ENCODE measurements at places on chromosomes 4 and X.

- no peak for DNase-seq
Measured at GRCh38 chr4:38157592-38157991, 197.4 kb downstream of the PTTG2 start.

DNA sequence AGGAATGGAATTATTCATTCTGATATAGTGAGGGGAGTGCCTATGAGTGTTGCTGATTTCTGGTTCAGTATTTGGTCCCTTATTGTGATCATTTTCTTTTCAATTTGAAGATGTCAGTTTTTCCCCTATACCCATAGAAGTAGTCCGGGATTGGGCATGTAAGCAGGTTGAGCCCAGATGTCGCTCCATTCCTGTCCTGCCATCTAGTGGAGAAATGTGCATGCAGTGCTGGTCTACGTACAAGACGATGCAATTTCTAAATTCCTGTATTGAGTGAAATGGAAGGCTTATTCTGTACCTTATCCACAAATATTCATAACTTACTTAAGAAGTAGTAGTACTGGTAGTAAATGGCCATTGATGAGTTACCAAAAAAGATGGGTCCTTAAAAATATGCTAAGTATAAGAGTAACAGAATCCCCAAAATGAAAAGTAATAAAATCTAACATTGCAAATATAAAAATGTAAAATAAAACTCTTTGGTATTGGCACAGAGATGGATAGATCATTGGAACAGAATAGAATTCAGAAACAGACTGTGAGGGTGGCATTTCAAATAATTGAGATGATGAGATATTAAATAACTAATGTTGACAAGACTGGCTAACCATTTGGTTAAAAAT lies 60.9 kb downstream of the UGT8 start:
- DNase-seq = no peak

DNA sequence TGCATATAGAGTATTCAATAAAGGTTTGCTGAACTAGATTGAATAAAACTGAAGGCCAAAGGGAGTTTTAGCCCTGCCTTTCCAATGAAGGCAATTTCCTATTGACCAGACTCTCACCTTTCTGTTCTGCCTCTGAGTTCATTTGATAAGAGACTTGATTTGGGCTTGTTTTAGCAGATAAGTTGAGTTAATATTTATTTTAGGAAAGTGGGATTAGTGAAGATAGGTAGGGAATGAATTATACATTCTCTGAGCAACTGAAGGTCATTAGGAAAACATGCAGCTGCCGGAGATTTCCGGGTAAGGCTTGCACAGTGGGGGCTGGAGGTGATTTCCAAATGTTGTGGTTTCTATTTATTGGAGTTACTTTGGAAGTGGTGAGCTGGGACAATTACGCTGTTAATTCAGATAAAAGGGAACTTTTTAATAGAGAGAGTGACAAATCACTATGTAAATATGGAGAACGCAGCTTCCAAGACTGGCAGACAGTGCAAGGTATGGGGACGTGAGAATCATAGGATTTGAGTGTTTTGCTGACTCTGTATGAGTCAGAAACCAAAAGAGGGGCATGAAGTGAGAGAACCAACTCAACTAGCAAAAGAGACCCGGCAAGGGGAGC lies 553.6 kb upstream of the BOD1L1 start:
- no peak for DNase-seq

DNA sequence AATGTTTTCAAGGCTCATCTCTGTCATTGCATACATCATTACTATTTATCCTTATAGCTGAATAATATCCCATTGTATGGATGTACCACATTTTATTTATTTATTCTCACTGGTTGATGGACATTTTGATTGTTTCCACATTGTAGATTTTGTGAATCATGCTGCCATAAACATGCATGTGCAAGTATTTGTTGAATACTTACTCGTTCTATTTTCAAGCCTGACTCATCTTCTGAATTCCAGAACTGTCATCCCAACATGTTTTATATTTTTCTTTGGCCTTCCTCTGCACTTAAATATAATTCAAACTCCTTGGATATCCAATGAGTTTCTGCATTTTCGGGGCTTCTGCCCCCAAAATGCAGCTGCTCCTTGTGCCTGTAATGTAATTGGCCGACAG lies 77.6 kb downstream of the MXRA5 start:
- no peak for DNase-seq

DNA sequence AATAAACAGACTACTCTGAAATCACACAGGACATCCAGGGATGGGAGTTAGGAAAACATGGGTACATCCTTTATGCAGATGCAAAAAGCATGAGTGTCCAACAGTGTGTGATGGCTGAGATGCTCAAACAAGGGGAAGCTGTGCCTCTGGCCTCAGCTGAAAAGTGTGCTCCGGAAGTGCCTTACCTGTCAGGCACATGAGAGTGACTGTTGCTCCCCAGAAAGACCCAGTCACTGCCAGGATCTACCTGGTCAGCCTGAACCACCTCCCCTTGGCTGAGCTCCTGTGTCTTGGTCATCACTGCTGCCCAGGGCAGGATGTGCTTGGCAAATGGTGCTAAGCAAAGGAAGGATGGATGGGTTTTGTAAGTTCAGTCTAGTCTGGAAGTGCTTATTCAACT lies 4.0 kb downstream of the PPP2R2C start:
- DNase-seq = no peak

DNA sequence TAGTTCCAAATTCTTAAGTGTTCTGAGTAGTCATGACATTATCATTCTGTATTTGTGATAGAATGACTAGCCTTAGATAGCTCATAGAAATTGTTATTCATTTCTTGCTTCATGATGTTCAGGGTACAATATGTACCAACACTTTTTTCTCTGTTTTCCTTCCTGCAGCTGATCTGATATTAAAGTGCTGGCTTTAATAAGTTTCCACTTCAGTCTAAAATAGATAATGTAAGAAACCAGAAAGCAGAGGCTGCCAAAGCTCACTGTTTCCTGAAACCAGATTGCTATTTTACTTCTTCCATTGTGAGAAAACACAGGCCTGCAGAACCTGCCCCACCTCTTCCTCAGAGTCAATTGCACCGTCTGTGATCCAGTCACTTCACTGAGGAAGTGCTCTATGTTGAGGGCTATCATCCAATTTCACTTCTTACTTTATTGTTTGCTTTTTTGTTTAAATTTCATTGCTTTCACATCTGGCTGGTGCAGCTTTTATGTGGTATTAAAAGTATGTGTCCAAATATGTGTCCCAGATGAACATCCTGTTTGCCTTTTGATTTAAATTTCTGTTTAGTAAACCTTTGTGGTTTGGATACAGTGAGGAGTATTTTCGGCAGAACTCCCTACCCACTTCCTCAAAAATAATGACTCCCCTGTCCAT lies 652.1 kb downstream of the ANKRD50 start:
- DNase-seq = no peak

DNA sequence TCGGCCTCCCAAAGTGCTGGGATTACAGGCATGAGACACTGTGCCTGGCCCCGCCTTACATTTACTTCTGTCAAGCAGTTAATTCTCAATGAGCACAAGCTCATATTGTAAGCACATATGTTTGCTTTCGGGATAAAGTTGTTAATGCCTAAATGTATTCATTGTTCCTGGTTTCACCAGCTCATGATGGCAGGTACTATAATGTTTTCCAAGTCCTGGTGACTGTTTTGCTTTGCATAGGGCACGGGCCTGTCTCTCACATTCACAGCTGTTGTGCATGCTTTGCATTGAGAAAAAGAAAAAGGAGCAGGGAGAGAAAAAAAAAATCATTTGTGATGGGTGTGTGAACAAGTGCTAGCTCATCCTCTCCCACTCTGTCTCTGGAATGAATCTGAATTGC lies 661.2 kb upstream of the TENM3 start:
- no peak for DNase-seq

- DNase-seq = no peak
Measured at GRCh38 chrX:7444967-7445366, 297.0 kb upstream of the PUDP start.

GRCh38 chrX:13254076-13254785 lies 65.6 kb downstream of the ATXN3L start:
- DNase-seq = no peak

DNA sequence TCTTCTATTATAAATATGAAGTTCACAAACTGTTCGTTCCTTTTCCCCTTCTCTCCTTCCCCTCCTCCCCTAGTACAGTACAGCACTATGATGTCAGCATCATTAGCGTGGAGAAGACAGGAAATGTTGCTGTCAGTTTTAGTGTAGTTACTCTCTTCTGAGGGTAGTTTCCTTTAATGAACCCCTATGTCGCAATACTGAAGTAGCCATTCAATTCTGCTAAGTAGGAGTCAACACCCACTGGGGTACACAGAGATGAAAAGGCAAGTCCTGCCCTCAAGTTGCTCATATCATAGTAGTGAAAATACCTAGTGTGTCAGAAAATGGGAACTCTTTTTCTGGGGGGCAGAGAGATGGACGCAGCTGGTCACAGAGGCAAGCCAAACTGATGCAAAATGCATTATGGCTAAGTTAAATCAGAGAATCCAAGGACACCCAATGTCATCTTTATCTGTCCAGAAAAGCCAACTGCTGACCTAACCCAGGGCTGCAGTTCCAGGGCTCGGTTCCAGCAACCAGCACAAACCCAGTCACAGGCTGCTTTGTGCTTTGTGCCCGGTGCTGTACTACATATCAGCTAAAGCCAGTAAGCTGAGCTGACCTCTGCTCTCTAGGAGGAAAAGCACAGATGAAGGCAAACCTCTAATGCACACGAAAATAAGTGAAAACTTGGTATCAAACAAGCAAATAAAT lies 31.5 kb downstream of the GRIA3 start:
- no peak for DNase-seq

DNA sequence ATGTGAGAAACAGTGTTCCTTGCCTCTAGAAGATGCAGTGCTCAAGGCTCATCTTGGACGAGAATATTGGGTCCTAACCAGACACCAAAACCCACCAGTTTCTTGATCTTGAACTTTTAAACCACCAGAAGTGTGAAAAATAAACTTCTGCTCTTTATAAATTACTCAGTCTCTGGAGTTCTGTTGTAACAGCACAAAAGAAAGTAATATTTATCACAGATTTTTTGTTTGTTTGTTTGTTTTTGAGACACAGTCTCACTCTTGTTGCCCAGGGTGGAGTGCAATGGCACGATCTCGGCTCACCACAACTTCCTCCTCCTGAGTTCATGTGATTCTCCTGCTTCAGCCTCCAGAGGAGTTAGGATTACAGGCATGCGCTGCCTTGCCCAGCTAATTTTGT lies 371.1 kb upstream of the NDST4 start:
- DNase-seq = no peak

- DNase-seq = no peak
Measured at GRCh38 chr4:7673121-7673520, 238.4 kb upstream of the PSAPL1 start.

- no peak for DNase-seq
Measured at GRCh38 chrX:112913807-112914206, 73.2 kb upstream of the AMOT start.

DNA sequence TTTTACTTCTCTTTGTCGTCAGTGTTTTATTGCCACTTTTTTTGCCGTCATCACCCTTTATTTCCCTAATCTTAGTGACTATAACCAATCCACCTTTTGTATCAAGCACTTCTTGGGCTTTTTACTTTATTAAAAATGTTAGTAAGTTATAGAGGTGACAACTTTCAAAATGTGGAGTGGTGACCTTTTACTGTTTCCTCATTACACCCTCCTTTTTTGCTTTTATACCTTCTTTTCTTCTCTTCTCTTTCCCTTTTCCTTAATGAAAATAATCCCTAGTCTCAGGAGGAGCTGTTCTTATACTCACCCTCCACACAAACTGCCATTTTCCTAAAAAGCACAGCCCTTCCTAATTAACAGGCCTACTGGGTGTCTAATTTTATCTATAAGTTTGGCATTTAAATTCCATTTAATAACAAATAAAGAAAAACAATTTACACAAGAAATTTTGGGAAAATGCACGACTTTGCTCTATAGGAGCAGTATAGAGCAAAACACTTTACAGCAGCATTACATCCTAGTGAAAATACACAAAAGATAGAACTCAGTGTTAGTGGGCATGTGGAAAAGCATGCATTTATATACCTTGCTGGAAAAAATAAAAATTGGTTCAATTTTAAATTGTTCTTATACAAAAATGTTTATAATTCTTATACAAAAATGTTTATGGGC lies 27.3 kb downstream of the BBS12 start:
- no peak for DNase-seq

- no peak for DNase-seq
Measured at GRCh38 chr4:81490403-81491160, 18.9 kb upstream of the RASGEF1B start.

DNA sequence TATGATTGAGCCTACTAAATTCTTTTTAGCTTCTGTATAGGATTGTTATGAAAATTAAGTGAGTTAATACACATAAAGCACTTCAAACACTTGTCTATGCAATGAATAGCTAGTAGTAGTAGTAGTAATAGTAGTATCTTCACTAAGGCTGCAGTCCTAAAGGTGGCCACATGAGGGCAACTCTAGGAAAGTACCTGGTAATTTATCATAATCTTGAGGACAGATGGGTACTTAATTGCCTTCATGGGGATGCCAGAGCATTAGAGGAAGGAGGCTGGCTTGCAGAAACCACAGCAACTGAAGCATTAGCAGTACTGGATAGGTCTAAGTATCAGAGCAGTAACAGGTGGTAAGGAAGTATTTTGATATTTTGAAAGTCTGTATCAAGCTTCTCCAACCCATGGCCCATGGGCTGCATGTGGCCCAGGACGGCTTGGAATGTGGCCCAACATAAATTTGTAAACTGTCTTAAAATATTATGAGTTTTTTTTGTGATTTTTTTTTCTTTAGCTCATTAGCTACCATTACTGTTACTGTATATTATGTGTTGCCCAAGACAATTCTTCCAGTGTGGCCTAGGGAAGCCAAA lies 17.3 kb downstream of the NIPAL1 start:
- peak; percentile 36 for DNase-seq

DNA sequence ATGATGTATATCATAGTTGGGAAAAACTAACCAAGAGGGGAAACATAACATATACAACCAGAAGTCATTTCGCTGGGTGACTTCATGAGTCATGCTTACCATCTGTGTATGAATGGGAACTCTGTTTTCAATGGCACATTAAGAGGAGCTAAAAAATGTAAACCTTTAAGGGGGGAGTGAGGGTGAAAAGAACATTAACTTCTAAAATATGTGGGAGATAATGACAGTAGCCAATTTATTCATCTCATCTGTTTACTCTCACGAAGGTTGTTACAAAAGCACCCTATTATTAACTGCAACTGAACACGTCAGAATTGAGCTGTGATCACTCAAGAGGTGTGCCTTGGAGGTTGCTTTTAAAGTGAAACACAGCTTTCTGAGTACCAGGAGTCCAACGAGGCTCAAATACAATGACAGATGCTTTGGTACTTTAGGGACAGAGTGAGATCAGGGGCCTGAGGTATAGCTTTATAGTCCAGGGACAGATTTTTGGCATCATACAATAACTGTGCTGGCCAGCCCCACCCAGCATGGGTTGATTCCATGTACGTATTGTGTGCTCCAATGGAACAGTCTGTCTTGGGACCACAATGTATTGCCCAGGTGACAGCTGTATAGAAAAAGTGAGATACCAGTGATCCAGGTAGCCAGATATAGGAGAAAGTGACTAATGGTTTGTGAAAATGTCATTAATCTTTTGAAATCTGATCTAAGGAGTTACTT lies 107.3 kb downstream of the AMMECR1 start:
- DNase-seq = no peak

Data from activated CD8-positive, alpha-beta memory T cell treated with anti-CD3 and anti-CD28 coated beads for 4 hours (primary cell).